ENCODE measurements at places on chromosomes 11 and 22.

DNA sequence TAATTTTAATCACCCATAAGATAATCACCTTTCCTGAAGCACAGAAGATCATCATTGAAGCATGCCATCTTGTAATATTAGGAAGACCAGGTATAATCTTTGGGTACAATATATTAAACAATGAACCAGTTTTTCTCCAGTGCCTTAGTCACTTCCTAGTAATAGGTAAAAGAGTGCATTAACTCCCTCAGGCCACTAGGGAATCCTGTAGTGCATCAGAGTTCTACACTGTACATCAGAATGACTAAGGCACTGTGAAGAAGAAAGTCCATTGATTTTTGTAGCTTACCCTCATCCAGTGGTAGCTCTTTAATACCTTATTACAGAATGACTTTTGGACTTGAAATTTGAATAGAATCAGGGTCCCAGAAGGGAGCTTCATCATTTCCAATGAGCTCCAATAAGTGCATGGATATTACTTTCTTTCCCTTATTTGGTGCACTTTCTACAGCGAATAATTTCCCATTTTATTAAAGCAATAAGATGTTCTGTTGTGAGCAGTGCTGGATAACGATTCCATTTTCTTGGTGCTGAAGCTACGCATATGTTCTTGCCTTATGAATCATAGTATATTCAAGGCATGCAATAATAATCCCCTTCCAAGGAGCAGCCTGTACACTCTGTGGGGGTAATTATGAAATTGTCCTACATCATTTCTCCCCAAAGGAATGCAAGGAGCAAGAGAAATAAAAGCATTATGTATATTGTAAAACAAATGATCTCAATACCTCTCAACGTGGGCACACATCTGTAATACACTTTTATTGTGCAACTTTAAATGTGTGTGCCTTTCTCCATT, 4.7 kb downstream of the C11orf87 start:
- no peak for ATAC-seq

- ATAC-seq = no peak
Observed at GRCh38 chr11:71245601-71246391, 6.6 kb downstream of the SHANK2 start.

GRCh38 chr22:45225732-45226502, 14.8 kb downstream of the KIAA0930 start:
- ATAC-seq = no peak

GRCh38 chr11:26929806-26930517, 64.0 kb upstream of the FIBIN start:
- ATAC-seq = no peak

GRCh38 chr22:29231971-29232959, 26.6 kb downstream of the EMID1 start:
- ATAC-seq = no peak

GRCh38 chr11:3085052-3085451, 27.8 kb upstream of the CARS1 start:
- ATAC-seq = no peak

DNA sequence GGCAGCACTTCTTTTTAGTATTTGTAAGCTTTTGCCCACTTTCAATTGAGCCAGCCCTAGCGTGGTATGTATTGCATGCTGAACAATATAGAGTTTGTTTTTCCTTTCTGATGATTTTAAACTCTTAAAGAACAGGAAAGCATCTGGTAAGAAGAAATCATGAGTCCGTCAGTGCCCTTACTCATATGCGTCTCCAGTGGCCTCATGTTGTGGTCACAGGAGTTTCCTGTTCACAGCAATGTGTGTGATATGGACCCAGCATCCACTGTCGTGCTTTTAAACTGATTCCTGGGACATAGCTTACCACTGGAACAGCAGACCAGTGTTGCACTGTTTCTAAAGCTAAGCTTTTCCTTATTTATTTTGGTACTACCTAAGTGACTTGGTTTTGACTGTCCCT, 40.1 kb downstream of the BID start:
- peak; percentile 97 for ATAC-seq

Measured in activated T-helper 17 cell treated with anti-CD3 and anti-CD28 coated beads, Interleukin-2, amount 50 U/mL, for 72 hours (primary cell).